ENCODE measurements at places on chromosomes 3 and 15.

DNA sequence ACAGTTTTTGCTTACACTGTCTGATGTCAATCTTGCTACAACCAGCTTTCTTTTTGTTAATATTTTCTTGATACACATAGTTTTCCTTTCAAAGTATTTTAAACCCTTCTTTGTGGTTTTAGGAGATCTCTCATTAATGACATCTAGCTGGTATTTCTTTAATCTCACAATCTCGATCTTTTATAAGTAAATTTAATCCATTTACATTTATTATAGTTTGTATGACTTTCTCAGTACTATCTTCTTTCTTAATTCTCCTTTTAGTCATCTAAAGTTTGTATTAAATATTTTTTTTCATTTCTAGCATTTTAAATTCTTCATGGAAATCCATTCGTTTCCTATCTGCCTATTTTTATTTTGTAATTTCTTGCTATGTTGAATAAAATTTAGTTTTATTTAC, 55.4 kb downstream of the MRPL3 start:
- no peak for DNase-seq

DNA sequence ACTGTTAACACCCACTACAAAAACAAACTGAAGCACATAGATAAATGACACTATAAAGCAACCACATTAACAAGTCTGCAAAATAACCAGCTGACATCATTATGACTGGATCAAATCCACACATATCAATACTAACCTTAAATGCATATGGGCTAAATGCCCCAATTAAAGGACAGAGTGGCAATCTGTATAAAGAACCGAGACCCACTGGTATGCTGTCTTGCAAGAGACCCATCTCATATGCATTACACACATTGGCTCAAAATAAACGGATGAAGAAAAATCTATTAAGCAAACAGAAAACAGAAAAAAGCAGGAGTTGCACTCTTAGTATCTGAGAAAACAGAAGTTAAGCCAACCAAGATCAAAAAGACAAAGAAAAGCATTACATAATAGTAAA, 1375.4 kb downstream of the ZPLD1 start:
- DNase-seq, result no peak

- DNase-seq, result no peak
Observed at GRCh38 chr3:112409041-112409440, 76.1 kb downstream of the CD200 start.

- DNase-seq, result no peak
Observed at GRCh38 chr3:72238801-72239200, 453.9 kb upstream of the PROK2 start.

DNA sequence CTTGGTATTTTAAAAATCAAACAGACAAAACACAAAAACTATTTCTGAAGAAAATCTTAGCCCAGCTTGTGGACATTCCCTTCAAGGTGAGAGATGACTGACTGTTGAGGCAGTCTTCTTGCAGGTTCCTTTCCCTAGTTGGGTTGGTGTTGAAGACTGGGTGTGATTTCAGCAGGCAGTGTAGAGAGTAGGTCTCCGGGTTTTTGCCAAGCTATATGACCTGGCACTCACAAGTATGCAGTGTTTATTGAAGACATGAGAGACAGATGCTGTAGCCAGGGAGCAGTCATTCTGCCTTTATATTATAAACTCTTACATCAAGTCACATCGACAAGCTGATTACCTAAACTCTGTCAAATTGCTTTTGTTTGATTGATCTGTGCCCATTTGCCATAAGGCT, 17.5 kb downstream of the SENP8 start:
- DNase-seq, result no peak

DNA sequence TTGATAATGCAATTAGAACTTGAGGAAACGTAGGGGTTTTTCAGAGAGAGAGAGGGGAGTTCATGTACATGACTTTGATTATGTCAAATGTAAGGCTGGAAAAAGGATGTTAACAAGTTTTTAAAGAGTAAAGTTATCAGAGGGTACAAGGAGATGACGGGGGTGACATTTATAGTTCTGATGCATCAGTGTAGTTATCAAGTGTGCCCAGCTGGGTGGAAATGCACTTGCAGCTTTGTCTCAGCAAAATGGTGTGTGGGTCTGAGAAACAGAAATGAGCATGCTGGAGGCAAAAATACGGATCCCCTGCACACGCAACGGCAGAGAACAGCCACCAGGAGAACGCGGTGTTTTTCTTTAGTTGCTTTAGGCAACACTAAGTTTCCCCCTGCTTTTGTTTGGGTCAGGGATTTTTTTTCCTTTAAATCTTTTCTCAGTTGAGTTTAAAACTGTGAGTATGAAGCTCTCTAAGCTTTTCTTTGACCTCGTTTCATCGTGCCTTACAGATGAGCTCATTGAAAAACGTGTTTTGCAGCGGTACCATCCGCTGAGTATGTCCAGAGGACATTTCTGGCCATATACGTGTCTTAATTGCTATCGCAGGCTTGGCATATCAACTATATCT, 205.4 kb downstream of the PDZRN3 start:
- DNase-seq, result no peak

DNA sequence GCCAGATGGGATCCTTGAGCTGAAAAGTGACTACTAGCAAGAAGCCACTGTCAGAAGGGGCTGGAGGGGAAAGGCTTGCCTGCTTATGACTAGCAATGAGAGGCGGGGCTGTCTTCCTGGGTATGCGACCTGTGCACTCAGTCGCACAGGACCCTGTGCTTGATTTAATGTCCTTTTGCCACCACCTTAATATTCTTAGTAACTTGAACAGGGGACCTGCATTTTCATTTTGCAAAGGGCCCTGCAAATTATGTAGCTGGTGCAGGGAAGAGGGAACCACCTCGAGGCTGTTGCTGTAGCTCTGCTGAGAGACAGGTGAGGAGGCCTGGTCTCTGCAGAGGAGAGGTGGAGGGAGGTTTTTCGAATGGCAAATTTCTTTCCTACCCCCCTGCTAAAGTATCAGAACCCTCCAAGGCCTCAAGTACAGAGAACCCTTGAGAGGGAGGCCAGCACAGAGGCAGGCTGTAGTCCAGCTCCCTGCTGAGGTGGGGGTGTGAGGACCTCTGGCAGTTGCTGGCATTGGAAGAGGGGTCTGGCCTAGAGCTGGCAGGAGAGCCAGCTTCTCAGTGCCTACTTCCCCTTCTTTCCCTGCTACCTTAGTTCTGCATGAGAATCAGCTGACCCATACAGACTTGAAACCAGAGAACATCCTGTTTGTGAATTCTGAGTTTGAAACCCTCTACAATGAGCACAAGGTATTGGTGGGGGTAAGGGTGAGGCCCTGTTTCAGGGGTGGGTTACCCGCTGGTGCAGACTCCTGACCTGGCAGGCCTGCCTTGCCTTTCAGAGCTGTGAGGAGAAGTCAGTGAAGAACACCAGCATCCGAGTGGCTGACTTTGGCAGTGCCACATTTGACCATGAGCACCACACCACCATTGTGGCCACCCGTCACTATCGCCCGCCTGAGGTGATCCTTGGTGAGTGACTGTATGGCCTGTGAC, 11.4 kb downstream of the CLK3 start:
- no peak for DNase-seq

DNA sequence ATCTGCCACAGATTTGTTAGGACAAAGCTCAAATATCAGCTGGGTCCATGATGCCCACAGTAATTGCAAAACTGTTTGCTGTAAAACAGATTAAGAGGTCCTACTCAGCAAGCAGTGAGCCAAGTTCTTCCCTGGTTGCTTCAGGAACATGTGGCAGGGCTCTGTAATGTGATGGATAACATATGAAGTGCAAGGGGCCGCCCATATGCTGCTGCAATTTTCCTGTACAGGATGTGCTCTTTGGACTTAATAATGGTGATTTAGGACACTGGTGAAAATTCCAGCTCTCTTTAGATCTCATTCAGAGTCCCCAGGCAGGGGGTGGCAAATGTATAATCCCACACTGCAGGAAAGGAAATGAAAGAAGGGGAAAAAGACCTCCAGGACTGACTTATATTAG, 289.4 kb downstream of the LSAMP start:
- DNase-seq, result no peak

- no peak for DNase-seq
Observed at GRCh38 chr3:46670891-46671427, 22.5 kb downstream of the ALS2CL start.

DNA sequence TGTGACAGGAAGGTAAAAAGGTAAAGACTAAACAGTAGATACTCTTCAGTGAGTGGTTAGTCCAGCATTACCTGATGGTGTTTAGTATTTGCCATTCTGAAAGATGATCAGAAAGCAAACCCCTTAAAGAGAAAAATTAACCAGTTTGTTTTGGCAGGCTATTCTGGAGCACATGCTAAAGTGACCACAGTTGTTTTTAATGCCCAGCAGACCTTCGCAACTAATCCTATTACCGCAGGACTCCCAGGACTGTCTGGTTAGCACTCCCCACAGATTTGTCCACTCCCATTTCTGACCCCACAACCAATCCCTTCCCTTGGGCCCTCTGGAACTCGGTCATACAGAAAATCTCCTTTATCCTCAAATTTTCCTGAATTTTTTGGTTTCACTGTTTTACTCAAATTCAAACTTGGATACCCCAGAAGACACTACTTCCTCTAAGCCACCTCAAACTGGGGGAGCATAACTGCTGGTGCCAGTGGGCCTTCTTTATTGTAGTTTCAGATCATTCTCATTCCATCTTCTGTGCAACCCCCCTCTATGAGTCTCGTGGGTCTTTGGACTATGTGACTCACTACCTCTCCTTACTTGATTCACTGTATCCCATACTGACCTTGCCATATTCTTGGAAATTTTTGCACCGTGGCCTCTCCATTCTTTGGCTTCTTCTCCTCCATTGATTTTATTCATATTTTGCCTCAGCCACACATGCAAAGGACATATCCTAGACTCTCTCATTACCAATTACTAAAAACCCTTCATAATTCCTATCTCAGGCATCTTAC, 104.4 kb downstream of the RBMS3 start:
- no peak for DNase-seq

DNA sequence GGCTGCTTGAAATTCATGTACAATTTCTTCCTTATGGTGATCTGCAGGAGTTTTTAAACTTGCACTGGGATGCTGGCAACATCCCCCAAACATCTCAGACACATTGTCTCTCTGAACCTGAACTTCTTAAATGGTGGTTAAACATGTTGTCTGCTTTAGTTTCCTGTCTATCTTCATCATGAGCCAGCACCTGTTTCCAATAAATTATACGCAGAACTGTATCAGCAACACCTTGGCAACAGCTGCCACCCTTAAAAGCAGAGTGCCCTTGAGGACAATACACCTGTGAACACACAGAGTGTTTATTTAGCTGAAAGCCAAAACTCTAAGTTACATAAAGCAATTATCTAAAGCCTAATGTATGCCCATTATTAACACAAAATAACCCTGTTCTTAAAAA, 242.9 kb downstream of the WNT5A start:
- DNase-seq, result no peak

- DNase-seq, result no peak
Observed at GRCh38 chr3:149902498-149903139, 68.1 kb downstream of the PFN2 start.

GRCh38 chr3:88002448-88002847, 56.4 kb downstream of the CGGBP1 start:
- DNase-seq, result no peak

- DNase-seq, result peak; percentile 14
Observed at GRCh38 chr3:108489776-108490175, 20.6 kb downstream of the MYH15 start.

- no peak for DNase-seq
Observed at GRCh38 chr3:163766112-163766511, 1312.2 kb downstream of the SI start.

DNA sequence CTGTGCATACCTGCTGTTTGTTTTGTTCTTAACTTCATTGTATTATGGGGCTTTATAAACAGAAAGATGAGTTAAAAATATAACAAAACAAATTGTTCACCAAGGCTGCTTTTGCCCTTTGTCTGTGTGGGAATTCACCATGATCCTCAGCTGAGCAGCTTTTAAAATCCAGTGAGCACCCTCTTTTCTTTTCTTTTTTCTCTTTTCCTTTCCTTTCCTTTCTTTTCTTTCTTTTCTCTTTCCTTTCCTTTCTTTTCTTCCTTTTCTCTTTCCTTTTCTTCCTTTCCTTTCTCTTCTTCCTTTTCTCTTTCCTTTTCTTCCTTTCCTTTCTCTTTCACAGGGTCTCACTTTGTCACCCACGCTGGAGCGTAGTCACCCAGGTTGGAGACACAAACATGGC, 38.3 kb downstream of the RAB8B start:
- DNase-seq, result no peak

- no peak for DNase-seq
Observed at GRCh38 chr15:44836094-44836493, 99.8 kb downstream of the TRIM69 start.

All from activated naive CD4-positive, alpha-beta T cell treated with Interleukin-2 at 50 U/mL for 16 hours (primary cell).